ENCODE measurements at places on chromosomes 11 and 22.
A peak's percentile ranks its signal among the peaks of the same experiment; 100 is the strongest.

DNA sequence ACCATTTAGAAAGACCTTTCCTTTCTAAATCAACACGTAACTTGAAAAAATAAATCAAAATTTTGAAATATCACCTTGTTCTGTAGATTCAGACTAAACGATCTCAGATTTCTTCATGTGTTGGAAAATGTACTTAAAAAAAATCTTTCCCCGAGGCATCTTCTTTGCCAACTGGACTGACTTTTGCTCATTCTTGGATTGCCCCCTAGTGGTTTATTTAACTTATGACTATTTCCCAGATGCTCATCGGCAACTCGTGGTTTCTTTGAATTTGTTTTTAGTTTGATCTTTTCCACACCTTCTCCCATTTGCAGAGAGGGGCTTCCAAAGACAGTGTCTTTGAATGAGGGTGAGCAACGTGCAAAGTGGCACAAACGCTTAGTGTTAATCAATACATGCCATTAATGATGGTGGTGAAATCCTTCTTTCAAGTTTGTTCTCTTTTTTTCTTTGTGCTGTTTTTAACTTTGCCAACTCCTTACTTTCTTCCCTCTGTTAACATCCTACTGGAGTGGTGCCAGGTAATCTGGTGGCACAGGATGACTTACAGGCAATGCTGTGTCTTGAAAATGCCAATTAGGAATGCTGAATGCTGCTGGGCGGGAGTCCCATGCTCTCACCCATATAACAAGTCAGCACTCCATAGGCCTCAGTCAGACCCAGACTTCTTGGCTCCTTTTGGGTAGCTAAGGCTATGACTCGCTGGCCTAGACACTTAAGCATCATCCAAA is 18.3 kb downstream of the PRSS23 start:
- peak; percentile 51 for DNase-seq

DNA sequence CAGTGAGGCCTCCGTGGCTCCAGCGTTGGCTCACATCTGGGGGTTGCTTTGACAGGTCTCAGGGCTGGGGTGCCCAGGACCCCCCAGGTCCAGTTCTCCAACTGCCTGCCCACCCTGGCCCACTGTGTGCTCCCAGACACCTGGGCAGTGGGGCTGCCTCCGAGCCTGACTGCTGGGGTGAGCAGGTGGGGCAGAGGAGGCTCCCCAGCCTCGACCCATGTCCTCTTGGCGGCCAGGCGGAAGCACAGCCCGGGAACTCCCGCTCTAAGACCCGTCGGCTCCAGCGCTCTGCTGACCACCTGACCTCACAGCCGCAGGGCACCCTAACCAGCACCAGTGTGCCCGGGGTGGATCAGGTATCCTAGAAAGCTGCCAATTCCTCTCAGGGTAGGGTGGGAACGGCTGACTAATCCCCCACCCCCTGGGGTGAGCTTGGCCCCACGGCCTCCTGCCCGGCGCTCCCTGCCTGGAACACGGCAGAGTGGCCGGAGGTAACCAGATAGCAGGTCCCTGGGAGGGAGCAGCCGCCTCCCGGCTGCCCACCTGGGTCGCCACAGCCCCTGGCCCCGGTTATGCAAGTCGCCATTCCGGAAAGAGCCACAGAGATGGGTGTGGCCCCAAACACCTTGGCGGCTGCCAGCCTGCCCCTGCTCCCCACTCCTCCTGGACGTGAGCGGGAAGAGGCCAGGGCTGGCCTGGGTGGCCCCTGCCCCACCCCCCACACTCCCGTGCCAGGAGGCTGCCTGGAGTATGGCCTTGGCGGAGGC is 19.2 kb upstream of the MUC5B start:
- DNase-seq: no peak

DNA sequence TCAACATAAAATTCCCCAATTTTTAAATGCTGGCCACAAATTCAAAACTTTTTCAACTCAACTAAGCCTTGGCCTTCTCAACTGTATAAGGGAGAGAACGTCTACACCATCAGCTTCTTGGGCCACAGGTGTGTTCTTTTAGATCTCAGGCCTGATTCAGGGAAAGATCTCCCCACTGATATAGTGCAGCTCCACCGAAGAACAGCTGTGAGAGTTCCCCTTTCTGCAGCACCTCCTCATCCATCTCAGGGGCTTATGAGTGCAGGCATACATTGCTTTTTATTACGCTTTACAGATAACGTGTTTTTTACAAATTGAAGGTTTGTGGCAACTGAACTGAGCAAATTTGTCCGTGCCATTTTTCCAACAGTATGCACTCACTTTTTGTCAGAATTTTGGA is 8.0 kb upstream of the CD82 start:
- no peak for DNase-seq

DNA sequence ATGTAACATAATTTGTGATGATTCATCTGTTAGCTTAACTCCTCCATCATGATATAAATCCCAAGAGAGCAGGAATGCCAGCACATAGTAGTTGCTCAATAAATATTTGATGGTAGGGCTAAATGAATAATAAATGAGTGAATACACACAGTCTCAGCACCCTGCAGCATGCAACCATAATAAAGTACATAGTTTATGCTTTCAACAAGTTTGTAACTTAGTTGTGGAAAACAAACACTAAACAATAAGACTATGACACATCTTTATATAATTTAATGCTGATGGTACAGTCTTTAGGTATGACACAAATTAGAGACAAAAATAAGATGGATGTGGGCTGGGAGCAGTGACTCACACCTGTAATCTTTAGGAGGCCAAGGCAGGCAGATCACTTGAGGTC is 3.8 kb downstream of the ALKBH8 start:
- no peak for DNase-seq

GRCh38 chr11:96538104-96538503 is 148.3 kb downstream of the JRKL start:
- no peak for DNase-seq

DNA sequence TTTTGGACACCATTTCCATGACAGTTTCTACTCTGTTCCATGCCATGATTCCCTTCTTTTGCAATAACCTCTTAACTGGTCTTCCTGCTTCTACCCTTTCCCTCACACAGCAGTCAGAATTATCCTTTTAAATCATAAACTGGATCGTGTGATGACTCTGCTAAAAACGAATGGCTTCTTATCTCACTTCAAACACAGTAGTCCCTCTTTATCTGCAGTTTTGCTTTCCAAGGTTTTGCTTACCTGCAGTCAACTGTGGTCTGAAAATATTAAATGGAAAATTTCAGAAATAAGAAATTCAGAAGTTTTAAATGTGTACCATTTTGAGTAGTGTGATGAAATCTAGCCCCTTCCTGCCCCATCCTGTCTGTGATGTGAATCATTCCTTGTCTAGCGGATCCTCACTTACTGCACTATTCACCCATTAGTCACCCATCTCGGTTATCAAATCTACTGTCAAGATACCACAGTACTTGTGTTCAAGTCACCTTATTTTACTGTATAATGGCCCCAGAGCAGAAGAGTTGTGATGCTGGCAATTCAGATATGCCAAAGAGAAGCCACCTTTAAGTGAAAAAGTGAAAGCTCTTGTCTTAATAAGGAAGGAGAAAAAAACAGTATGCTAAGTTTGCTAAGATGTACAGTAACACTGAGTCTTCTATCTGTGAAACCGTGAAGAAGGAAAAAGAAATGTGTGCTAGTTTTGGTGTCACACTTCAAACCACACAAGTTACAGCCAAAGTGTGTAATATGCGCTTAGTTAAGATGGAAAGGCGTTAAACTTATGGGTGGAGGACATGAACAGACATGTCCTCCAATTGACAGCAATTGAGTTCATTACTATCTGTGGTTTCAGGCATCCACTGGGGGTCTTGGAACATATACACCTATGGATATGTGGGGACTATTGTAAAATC is 283.0 kb downstream of the DDX10 start:
- DNase-seq: no peak

GRCh38 chr11:702462-703461 is 3.3 kb upstream of the EPS8L2 start:
- DNase-seq: no peak

DNA sequence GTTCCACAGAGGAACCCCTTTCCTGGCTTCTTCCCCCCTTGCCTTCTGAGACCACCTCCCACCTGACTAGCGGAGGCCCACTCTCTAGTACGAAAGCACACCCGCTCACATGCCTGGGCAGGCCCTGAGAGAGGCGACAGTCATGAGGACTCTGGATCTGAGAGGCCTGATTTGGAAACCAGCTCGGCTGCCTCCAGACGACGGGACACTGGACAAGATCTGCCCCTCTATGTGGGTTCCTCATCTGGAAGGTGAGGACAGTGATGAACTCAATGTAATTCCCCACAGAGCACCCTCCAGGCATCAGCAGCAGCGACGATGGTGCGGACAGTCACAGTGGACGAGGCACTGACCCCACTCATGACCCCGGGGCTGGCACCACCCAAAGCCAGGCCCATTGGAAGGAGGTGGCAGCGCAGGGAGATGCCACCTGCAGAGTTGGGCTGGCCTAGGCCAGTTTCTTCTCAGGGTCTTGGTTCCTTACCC is 7.5 kb downstream of the SULT4A1 start:
- no peak for DNase-seq

DNA sequence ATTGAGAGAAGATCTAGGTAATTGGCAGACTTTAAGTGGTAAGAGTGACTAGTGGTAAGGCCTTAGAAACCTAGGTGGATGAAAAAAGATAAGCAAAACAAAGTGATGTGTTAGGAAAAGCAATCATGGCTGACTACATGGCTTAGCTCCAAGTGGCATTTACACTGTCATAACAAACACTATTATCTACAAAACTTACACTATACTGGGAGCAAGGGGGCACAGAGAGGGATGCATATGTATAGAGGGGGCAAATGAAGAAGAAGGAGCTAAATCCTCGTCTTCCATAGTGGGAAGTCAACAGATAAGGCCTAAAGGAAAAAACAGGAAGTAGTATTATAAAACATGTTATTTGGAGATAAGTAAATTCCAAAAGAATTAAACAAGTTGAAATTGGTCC is 32.5 kb downstream of the ADORA2A start:
- no peak for DNase-seq

DNA sequence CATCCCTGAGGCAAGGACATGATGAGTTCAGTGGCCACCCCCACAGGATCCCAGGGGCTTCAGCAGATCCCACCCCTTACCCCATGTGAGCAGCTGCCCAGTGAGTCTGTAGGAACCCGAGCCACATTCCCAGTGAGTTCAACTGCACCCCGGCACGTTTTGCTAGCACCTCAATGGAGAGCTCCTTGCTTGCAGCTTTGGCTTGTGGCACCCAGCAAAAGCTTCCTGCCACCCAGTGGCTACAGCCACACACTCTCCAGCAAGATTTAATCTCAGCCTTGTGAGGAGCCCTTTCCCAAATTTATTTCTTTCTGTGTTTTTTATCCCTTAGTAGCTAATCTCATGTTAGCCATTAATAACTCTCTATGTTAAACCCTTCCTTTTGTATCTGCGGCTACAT is 4.0 kb downstream of the SAA1 start:
- DNase-seq: no peak

- no peak for DNase-seq
Observed at GRCh38 chr11:81870066-81870412, 863.6 kb downstream of the FAM181B start.

GRCh38 chr11:126109941-126110731 is 47.5 kb upstream of the CDON start:
- no peak for DNase-seq

- peak; percentile 94 for DNase-seq
Observed at GRCh38 chr11:4704054-4704789, at the start of gene MMP26. MMP26 (plus strand) TSS chr11:4704784.

DNA sequence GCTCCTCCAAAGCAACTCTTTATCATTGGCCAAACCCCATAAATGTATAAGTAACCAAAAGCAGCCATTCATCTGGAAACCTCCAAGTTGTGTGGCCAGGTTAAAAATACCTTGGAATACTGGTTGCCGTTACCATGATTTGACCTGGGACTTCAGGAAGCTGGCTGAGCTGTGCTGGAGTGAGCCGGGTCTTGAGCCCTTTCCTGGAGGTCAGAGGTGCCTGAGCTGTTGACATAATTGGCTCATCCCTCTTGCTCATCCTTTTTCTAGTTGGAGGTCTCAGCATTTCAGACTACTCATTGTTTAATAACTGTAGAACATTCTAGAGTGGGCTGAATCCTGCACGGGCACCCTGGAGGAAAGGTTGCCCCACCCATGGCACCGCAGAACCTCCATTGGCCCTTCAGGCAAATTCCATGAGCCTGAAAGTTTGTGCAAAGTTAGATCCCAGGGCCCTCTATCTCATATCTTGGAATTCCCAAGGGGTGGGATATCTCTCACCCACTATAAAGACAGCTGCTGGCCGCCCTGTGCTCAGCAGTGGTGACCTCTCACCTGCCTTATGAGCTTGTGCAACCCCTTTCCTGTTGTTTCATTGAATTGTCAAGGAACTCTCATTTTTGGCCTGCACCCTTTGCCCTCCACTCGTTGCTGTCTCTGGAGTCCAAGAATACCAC is 77.0 kb downstream of the C22orf31 start:
- DNase-seq: no peak

DNA sequence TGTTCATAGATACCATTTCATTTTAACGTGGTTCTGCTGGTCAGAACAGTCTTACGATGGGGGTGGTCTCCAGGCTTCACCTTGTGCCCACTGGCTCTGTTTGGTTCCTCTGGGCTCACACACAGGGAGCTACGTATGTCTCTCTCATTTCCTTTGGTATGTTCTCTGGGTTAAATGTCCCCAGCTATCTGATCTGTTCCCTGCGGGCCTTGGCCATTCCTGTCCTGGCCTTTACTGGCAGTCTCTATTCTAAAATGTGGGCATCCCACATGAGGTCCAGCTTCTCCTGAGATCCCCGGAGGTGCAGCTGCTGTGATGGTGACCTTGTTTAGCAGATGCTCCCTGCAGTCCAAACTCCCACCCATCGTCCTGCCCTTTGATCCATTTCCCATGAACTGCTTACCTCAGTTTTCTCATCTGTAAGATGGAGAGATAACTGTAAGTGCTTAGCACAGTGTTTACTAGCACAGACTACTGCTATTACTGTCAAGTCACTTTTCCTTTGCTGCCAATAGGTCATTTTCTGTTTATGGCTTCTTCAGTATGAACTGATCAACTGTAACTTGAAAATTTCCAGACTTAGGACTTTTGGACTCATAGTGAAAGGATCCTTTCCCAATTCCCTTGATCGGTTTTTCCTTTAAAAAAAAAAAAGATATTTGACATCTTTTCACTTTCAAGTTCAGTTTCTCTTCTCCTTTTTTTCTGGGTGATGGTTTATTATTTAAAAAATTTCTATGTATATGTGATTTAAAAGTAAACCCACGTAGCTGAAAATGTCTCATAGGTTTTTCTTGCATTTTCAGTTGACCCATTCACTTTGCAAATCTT is 92.9 kb downstream of the PTPRJ start:
- no peak for DNase-seq

Data from NCI-H146 (cell line).